AG09319 (cell line): ENCODE measurements at places on chromosomes 12 and 14.
A peak's percentile ranks its signal among the peaks of the same experiment; 100 is the strongest.

DNA sequence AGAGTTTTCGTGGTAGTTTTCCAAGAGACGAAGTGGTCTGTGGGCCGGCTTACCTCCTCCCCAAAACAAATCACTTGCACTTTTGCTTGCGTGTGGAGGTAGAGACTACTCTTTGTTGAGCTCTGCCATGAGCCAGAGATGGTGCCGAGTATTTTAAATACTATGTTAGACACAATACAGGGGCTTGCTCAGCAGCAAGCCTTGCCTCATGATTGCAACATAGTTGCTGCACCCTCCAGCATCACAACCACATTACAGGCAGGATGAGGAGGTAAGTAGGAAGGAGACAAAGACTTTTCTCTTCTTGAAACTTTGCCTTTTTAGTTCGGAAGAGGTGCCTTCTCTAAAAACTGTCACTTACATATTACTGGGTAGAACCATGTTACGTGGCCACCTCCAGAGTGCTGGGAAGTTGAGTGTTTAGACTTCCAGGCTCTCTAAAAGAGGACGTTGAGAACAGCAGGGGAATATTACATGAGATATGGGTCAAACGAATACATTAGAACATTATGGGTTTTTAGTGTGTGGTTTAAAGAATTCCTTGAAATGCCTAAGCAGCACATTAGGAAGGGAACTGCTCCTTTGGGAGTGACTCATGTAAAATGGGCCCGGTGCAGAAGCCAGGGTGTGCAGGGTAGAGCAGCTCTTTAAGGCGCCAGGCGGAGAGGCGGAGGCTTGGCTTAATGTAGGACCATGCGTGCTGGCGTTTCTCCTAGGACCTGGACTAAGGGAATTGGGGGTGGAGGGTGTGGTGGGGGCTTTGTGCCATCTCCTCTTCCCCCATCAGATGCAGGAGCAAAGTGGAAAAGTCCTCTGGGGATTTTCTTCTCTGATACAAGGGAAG is 110.6 kb upstream of the PRMT8 start:
- no peak for DNase-seq

DNA sequence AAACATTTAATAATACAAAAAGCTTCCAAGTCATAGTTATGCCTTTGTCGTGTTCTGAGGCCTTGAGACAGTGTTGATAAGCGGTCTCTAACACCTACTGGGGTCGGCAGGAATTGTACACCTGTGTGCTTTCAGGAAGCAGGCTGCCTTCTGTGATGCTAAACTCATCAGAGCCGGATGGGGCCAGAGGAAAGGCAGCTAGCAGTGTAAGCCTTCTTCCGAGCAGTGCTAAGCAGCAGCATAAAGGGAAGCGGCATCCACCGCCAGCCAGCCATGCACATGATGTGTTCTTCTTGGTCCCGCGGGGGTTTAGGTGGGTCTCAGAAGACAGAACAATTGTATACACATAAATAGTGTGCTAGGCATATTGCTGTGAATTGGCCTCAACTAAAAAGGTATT is 159.3 kb downstream of the SLC15A4 start:
- no peak for DNase-seq

GRCh38 chr14:34324363-34324795 is 137.7 kb downstream of the SPTSSA start:
- DNase-seq, result peak; percentile 14

GRCh38 chr12:122024132-122024785 is 2.6 kb downstream of the BCL7A start:
- DNase-seq, result no peak

DNA sequence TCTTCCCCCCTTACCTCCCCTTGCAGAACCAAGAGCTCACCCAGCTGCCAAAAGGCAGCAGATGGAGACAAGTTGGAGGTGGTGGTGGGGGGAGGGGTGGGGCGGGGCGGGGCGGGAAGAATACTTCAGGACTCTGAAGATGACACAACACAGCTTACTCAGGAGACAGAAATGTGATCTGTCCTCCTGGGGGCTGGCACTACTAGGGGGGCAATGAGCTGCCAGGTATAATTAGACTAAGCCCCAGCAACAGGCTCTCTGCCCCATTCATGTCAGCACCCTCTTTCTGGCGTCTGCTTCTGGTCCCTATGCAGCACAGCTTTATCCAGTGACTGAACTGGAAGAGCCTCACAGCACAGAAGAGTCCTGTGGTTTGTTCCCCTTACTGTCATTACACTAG is 407.0 kb downstream of the MED13L start:
- DNase-seq, result no peak

DNA sequence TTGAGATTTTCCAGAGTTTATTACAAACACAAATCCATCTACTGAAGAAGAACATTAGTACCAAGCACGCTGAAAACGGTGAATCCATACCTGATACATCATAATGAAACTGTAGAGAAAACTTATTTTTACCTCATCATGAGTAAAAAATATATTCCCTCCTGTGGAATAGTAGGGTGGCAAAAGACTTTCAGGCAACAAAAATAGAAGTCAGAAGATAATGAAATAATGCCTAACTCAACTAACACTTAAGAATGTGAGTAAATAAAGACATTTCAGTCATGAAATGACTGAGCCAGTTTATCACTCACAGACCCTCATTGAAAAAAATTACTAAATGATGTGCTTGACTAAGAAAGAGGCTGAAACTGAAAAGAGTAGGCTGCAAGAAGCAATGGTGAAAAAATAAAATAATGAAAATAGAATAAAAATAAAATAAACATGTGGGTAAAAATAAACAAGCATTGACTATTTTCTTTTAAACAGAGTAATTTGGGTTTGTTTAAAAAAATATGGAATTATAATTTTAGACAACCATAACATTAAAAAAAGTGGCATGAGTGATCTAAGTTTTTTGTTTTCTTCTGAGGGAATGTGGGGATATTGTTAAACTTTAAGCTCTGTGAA is 148.6 kb downstream of the ASCL1 start:
- no peak for DNase-seq

GRCh38 chr12:105453316-105453715 is 122.8 kb downstream of the C12orf75 start:
- no peak for DNase-seq

DNA sequence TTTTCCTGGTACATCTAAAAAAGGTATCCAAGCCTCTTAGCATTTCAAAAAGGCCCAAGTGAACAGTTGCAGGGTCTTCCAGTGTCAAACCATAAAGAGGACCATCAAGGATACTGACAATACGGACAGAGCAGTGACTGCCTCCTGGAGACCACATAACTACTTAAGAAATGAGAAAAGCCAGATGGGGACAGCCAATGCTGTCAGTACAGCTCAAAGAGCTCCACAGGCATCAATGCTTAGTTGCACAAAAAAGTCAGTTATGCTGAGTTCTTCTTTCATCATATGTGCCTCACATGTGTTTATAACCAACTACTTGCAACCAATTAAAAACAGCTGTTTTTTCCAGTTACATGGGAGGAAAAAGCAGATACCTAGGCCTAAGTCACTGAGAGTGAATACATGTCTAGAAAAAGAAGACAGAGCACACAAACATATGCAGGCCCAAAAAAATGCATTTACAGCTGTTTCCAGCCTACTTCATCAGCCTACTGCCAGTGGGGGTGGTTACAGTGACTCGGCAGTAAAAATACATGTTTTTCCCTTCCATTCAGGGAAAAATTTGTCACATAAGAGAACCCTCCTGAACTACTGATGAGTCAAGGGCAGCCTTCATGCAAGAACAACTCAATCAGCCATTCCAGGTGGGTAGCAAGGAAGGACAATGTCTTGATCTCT is 84.0 kb downstream of the DCAF5 start:
- peak; percentile 75 for DNase-seq

GRCh38 chr14:69142101-69142500 is 10.8 kb downstream of the DCAF5 start:
- no peak for DNase-seq

- no peak for DNase-seq
Observed at GRCh38 chr12:6868211-6869048, 1.1 kb downstream of the TPI1 start.

GRCh38 chr14:88470542-88471440 is 84.0 kb downstream of the PTPN21 start:
- DNase-seq, result no peak

GRCh38 chr12:7068994-7069346 is 8.5 kb downstream of the C1S start:
- no peak for DNase-seq

DNA sequence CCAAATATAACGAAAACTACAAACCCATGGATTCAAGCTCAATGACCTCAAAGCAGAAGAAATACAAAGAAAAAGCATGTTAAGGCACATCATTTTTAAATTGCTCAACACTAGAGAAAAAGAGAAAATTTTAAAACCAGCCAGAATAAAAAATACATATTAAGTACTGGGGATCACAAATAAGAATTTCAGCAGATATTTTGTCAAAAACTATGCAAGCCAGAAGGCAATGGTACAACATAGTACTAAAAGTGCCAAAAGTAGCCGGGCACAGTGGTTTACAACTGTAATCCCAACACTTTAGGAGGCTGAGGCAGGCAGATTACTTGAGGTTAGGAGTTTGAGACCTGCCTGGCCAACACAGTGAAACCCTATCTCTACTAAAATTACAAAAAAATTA is 10.2 kb downstream of the SGPP1 start:
- no peak for DNase-seq

GRCh38 chr12:112908548-112908947 is 1.8 kb downstream of the OAS1 start:
- DNase-seq, result no peak

DNA sequence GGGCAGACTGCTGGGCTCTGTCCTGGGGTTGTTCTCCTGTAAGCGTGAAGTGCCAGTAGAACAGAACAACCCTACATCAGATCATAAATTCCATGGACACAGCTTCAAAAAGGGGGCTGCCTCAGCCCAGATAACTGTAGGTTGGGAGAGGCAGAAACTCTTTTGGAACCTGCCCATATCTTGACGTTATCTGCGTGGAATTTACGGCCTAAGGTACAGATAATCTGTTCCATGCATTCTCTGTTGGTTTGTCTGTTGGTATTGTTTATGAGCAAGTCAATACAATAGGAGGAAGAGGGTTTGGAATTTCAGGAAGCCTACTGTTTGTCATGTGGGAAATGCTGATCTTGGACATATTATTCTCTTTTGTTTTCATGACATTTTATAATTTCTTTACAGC is 36.7 kb downstream of the SLC25A47 start:
- DNase-seq, result no peak

GRCh38 chr12:44627387-44628166 is 248.5 kb downstream of the NELL2 start:
- no peak for DNase-seq

DNA sequence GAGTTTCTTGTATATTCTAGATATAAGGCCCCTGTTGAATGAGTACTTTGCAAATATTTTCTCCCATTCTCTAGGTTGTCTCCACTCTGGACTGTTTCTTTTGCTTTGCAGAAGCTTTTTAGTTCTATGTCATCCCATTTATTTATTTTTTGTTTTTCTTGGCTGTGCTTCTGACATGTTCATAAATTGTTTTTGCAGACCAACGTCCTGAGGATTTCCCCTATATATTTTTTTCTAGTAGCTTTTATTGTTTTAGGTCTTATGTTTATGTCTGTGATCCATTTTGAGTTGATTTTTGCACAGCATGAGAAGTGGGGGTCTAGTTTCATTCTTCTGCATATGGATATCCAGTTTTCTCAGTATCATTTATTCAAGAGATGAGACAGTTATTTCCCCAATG is 70.4 kb upstream of the BTG1 start:
- no peak for DNase-seq

DNA sequence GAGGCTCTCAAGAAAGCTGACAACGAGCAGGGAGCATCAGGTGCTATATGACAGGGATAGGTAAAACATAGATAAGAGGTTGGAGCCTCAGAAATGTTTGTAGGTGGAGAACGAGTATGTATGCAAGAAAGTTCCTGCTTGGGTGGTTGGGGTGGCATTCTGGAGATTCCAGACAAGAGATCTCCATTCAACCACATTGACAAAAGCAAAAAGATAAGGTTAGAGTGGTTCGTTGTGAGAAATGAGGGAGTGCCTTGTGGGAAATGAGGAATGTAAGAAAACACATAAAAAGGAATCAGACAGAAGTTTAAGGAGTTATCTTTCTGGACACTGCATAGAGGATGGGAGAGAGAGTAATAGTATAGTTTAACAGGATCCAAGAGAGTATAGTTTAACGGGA is 290.3 kb downstream of the DPF3 start:
- no peak for DNase-seq
